Stimulated activated CD8-positive, alpha-beta memory T cell treated with anti-CD3 and anti-CD28 coated beads, Interleukin-12 subunit alpha, Interleukin-12 subunit beta, amount 100 ng/mL, for 4 hours (primary cell): ENCODE measurements at places on chromosomes 1 and 21.

- no peak for DNase-seq
Measured at GRCh38 chr1:45414746-45415145, 74.5 kb upstream of the MUTYH start.

- no peak for DNase-seq
Measured at GRCh38 chr1:196193896-196194559, 414.2 kb downstream of the KCNT2 start.

GRCh38 chr1:24805534-24806301 lies 60.5 kb downstream of the CLIC4 start:
- no peak for DNase-seq

DNA sequence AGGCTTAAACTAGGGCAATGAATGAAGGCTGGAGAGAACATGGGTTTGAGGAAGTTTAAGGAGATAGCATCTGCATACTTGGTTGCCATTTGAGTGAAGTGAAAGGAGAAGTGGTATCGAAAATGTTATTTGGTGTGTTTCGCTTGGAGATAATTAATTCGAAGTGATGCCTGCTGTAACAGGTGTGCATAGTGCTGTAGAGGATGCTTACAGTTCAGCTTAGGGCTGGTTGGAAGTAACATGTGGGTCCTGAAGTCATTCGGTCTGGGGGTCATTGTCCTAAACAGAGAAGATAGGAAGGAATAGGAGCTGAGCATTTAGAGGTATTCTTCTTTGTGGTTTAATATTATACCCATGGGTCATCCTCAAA lies 301 bp upstream of the NUDT17 start:
- DNase-seq, result no peak

DNA sequence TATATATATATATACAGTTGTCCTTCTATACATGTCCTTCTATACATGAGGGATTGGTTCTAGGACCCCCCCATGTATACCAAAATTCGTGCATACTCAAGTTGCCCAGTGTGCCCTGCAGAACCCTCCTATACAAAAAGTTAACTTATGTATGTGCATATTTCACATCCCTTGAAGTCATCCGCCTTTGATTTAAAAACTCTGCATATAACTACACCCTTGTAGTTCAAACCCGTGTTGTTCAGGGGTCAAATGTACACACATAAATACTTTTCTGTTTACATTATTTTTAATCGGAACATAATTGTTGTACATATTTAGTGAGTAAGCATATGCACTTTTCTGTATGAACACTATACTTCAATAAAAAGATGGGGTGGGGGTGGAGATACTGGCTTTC lies 7.7 kb upstream of the ABL2 start:
- no peak for DNase-seq

DNA sequence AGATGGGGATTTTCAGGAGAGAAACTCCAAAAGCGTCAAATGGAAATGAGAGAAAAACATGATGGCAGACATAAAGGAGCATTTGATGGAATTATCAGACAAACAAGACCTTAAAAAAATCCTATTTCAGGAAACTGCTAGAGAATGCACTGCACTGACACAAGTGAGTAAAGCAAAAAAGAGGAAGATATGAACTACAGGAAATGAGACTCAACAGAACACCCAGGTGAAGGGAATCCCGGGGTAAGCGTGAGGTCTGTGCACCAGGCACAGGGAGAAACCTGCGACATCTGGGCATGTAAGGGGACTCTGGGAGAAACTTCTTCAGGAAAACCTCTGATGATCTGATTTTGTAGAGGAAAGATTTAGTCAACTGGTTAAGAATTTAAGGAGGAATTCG lies 2.8 kb downstream of the TARBP1 start:
- no peak for DNase-seq

GRCh38 chr1:183962903-183963302 lies 74.6 kb downstream of the COLGALT2 start:
- DNase-seq, result no peak

DNA sequence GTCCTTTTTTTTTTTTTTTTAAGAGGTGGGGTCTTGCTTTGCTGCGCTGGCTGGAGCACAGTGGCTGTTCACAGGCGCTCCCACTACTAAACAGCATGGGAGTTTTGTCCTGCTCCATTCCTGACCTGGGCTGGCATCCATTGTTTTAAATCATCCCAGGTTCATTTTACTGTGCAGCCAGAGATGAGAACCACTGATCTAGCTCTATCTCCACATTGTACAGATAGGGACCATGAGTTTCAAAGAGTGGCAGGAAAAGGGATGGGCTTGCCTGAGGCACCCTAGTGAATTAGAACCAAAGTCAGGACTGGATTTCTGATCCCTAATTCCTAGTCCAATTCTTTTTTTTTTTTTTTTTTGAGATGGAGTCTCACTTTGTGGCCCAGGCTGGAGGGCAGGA lies 7.2 kb upstream of the TMEM222 start:
- no peak for DNase-seq

DNA sequence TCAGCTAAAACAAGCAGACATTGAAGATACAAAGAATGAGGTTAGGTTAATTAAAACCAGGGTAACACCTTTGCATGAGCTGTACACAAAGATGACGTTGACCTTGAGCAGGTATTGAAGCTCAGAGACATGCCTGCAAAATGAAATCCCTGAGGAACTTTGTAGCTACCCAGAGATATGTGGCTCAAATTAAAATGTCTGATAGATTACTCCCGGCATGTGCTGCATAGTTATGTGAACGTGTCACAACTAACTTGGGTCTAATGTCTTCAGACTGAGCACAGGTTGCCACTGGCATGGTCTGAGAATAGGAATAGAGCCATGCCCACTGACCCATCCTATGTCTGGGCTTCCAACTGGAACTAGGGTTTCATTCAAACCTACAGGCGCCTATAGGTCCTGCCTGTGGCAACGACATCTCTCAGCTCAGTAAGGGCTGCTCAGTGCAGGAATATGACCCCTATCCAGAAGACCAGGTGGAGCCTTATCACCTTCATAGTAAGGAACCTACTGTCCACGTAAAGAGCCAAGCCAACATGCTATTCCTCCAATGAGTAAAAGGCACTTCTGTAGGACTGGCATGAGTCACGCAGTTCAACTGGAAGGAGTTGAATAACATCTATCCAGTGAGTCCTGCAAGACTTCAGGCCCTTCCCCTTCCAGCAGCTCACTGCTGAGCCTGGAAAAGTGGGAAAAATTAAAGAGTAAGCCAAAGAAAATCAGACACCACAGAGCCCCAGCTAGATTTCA lies 60.7 kb downstream of the PRKAB2 start:
- no peak for DNase-seq

- DNase-seq, result no peak
Measured at GRCh38 chr1:82343381-82343780, 542.6 kb downstream of the ADGRL2 start.

DNA sequence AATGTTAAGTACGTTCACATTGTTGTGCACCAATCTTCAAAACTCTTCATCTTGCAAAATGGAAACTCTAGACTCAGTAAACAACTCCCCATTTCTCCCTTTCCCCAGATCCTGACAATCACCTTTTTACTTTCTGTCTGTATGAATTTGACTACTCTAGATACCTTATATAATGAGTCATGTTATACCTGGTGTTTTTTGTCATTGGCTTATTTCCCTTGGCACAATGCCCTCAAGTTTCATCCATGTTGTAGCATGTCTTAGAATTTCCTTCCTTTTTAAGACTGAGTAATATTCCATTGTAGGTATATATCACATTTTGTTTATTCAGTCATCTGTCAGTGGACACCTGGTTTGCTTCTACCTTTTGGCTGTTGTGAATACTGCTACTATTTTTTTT lies 399.5 kb downstream of the LMO4 start:
- DNase-seq, result no peak

DNA sequence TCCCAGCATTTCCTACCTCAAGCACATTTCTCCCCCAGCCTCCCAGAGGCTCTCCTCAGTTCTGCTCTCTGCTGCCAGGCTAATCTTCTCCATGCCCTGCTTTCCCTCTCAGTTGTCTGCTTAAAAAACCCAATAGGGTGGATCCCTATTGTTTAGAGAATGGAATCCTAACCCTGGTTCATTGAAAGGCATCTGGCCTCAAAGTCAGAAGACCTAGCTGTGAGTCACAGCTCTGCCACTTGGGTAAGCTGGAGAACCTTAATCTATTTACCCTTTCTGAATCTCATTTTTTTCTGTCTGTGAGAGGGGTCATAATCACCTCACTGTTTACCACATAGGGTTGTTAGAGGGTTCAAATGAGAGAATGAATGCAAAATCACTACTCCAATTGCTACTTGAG lies 12.5 kb upstream of the MYOC start:
- no peak for DNase-seq
